Activated T-helper 1 cell treated with Interleukin-2 at 50 U/mL for 16 hours (primary cell): ENCODE measurements at places on chromosomes 4 and X.

DNA sequence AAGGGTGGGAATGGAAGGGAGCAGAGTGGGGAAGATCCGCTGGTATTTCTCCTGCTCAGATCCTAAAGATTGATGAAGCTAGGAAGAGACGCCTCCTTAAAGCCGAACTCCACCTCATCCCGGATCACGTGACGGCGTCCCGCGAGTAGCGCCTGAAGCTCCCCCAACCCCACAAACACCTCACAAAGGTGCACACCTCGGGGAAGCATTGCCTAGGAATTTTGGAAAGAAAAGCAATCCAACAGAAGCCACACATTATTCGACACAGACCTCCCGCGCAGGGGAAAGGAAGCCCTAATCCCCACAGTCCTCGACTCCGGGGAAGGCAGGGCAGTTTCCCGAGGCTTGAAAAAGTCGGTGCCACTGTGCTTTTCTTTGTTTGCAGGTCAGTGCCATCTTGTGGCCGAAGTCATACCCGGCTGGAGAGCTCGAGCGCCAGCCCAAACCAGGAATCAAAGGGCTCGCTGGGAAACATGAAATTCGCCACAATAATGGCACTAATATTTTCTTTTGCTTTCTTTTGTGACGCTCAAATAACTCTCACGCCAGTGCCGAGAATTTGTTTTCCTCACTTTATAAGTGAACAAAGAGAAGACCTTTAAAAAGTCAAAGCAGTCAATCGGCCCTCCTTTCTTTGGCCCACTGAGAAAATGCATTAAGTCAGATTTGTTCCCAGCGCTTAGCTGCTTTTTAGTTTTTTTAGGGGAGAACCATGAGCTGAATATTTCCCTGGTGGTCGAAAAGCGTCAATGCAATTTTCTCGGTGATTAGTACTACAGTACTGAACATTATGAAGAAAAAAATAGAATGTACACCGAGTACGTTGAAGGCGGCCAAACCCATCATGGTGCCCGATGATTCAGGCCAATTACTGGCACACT, at the start of gene NPY1R:
Gene NPY1R (minus strand): TSS at position 71 of the 881 bp plus-strand sequence. CDS start 6,042 bp downstream, outside the sequence.
- no peak for DNase-seq

DNA sequence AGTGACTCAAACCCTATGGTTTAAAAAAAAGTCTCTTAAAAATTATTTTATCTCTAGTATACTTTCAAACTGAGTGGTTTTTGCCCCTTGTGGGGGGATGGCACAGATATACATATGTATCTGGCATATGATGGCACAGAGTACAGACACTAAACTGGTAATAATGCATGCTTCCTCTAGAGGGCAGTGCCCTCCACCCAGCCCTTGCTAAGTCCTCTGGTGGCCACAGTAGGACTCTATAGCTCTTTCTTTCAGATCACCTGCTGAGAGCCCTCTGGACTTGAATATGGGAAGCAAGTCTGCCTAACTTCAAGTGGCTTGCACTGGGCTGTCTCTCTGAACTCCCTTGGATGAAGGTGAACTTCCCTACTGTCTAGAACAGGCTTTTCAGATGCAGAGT, 66.3 kb downstream of the TSPAN7 start:
- DNase-seq, result no peak

DNA sequence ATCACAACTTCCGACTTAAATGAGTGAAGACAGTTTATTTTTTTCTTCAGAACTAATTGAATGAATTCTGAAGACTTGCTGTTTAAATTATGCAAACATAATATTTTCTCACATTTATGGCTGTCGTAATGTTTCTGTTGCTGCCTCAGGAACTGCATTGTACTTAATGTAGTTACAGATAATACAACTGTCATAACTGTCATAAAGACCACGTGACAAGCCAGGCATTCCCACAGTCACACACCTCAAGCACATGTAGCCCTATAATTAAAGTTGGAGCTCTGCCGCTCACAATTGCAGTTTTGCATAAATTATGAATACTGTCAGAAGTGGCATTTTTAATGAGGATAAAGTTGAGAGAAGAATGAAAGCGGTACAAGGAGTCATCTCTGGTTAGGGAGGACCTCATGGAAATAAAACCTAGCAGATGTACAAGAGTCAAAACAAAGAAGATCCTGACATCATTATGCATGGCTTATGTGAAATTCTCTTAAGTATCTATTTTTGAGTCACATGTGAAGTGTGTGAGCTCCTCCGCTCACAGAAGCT, 38.5 kb upstream of the GALNTL6 start:
- DNase-seq, result no peak

GRCh38 chr4:78691971-78692821, 84.0 kb upstream of the BMP2K start:
- DNase-seq, result no peak

DNA sequence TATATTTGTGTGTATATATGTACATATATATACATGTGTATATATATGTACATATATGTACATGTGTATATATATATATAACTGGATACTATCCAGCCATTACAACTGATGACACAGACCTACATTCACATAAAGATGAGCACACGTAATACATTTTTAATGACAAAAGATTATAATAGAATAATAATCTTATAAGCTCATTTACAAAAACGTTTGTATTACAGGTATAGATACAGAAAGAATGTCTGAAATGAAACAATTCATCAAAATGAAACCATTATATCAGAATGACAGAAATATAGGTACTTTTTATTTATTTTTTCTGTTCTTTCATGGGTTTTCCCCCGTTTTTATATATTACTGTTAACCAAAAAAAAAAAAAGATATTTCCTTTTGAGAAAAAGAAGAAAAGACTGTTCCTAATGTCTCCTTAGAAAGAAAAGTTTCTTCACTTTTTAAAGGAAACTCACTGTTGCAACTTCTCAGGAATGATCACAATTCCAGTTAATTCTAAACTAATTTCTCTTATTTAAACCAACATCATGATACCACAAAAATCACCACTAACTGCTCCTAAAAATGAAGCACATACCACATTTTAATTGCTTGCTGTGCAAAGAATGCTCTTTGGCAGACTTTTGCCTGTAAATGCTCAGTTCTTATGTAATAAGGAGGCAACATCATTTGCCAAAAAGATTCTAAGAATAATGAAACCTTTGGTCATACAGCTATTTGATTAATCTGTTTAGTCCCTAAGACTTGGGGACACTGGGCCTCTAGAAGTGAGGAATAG, 18.9 kb downstream of the LEF1 start:
- no peak for DNase-seq

- DNase-seq, result peak; percentile 81
These were observed at the start of gene PDK3 for GRCh38 chrX:24464836-24465531. Gene PDK3 (plus strand): TSS chrX:24465286. CDS start chrX:24465456, 170 bp downstream.
